ENCODE measurements at places on chromosomes 3 and 15.

DNA sequence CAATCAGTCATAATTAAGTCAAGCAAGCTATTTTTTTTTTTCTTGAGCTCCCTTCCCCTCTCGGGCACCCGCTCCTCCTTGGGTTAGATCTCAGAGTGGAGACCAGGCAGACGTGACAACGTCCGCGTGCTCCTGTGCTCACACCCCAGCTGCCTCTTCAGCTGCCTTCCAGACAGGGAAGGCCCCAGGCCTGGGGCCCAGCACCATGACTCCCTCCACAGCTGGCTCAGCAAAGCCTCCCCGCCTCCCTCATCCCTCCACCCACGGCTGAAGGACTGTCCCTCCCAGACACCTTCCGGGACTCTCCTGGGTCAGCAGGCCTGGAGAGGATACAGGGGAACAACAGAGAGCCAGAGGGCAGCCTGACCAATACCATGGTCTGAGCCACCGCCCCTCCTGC lies 87.9 kb upstream of the LINGO1 start:
- no peak for DNase-seq

DNA sequence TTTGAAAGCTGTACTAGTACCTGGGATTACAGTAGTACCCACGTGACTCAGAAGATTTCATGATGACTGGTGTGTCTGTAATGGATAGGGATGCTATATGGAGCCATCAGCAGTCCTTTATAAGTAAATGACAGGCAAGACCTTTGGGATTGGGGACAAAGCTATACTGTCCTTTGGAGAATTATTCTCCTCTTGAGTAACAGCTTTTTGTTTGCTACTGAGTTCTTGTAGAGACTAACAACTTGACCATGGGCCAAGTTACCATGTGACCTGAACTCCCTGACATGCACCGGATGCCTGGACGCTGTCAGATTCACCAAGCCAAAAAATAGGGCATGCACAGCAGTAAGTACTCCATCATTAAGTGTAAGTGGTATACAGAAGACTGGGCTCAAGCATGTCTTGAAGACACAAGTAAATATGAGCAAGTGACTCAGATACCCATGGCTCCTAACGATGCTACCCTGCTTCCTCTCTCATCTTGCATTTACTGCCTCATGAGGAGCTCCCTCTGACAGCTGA lies 12.9 kb downstream of the SEC11A start:
- no peak for DNase-seq

DNA sequence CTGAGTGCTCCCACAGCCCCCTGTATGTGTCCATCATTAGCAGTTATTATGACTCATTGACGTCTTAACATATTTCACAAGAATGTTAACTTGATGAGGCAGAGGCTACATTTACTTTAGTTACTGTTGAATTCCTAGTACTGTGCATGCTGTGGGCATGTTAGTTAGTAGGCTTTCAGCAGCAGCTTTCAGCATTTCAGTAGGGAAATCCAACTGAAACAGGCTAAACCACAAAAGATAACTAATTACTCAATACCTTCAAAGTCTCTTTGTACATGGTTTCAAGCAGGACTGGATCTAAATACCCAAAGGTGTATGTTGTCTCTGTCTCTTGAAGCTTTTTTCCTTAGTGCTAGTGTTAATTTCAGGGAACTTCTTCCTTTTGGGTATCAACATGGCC lies 229.9 kb upstream of the SUCLG2 start:
- no peak for DNase-seq

DNA sequence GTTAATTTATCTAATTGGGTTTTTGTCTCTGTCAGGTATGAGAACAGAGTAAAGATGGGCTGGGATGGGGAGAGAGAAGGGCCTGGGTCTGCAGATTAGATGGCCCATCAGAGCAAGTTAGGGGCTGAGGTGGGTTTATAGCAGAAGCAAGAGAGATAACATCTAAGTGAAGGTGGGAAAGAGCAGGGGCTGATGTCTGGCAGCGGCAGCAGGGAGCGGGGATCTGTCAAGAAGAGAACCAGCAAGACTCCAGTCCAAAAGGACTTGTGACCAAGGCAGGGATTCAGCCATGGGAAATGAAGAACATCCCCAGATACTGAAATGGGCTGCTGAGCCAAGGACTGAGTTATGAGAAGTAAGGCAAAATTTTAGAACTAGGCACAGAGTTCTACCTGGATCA lies 320.6 kb upstream of the TBL1XR1 start:
- DNase-seq: no peak

DNA sequence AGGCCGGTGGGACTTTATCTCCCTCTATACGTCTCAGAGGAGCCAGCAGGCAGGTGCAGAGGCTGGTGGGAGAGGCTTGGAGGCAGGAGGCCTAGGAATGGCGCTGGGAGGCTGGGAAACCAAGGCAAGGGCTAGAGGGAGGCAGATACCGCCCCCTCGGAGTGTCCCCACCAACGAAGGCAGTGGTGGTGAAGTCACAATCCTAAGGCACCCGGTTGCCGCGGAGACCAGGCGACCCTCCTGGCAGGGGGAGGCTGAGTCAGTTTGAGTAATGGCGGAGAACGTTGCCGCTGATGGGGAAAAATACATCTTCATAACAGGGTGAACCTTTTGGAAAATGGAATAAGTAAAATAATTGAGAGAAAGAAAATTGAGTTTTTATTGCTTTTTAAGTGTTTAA lies 29.9 kb upstream of the CACNA2D2 start:
- DNase-seq: no peak

GRCh38 chr3:46878781-46879436 lies 1.4 kb downstream of the PTH1R start:
- no peak for DNase-seq

GRCh38 chr3:100123112-100123511 lies 8.8 kb upstream of the FILIP1L start:
- no peak for DNase-seq

DNA sequence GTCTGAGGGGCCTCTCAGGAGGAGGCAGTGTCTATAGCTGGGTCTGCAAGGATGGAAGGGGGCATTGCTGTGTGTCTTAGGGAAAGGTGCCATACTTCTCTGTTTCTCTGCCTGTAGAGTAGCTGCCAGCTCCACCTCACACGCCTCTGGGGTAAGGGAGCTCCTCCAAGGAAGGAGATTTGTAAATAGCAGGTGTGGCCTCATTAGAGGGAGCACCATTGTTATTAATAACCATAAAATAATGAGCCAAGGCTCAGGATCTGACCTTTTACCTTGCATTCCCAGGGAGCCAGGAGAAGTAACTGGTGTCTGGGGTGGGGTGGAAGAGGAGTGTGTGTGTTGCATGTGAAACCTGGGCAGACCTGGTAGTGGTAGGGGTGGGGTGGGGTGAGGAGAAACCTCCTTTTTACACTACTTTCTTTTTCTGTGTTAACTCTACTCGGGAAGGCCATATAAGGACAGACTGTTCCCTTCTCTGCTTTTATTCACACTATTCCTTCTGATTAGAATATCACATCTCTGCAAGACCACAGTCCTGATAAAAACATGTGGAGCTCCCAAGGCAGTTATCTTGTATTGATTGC lies 2.2 kb upstream of the C15orf39 start:
- no peak for DNase-seq

DNA sequence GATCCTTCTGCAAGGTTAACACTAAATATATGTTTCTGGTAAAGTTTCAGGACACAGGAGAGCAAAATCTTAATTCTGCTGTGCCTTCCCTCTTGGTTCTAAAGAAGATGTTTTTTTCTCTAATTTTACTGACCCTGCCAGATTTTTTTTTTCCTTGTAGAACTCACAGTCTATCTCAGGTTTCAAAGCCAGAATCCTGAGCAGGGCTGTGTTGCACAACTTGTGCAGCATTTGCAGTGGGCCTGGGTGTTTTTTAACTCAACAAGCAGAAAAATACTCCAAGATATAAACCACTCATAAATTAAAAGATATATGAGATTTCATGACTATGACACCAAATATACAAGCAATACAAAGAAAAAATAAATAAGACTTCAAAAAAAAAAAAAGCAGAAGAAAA lies 40.2 kb upstream of the ARF4 start:
- no peak for DNase-seq

DNA sequence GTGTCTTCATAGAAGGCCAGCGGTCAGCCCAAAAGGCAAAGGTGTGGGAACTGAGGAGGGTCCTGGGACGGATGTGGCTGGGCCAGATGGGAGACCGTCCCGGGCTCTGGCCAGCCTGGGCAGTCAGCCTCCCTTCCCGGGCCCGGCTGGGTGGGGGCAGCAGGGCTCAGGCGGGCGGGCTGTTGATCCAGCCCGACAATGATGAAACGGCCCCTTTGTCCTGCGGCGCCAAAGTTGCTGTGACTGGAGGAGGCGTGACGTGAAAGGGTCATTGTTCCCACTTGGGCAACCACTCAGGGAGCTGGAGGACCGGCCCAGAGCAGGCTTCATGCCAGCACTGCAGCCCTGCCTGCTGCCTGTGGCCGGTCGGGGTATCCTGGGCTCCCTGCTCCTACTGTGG lies 16.5 kb downstream of the DUSP7 start:
- no peak for DNase-seq

GRCh38 chr3:186821429-186822387 lies 15.4 kb upstream of the RFC4 start:
- DNase-seq: no peak

DNA sequence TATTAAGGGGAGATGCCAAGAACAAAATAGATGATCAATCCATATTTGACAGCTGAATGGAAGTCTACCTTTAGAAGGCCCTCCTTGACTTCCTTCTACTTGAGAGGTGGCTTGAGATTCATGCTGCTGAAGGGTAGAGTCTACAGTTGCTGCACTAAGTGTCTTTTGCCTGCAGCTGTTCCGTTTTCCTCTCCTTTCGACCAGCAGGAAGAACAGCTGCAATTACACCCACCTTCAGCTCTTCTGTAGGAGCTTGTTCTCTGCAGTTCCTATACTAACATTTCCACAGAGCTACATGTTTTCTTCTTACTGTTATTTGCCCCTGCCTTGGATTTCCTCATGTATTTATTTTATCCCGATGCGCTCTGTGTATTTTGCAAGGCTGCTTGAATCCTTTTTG lies 79.1 kb downstream of the ARRDC4 start:
- DNase-seq: no peak

DNA sequence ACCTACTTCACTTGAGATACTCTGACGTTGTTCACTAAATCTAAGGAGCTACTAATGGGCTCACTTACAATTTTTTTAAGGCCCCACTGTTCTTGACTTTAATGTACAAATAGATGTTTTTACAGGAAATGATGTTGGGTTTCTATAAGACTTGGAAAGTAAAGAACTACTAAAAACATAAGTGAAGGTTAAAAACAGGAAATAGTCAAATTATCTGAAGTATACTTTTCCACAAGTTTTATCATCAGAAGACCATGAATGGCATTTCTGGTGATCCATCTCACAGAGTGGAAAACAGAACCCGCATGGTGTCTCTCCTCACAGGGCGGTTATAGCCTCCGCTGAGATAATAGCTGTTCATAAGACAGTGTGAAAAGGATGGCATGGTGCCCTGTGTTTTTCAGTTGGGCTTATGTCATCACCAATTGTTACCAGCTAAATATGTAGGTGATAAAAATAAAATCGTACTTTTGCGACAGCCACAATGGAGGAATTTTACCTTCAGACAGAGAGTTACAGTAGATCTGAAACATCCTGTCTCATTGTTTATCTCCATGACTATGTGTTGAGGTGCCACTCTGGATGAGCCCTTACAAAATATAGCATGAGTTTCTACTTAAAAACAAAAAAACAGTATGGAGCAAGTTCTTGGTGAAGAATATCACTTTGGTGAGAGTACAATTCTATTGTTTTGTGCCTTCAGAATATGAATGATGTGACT lies 462.4 kb downstream of the RAP2B start:
- DNase-seq: no peak
